HAP-1 (cell line): ENCODE measurements at places on chromosomes 12 and 14.

- no peak for DNase-seq
Observed at GRCh38 chr14:102374264-102374663, 11.5 kb downstream of the TECPR2 start.

GRCh38 chr12:55612646-55613045 is 24.0 kb upstream of the OR10P1 start:
- DNase-seq = no peak

- no peak for DNase-seq
Observed at GRCh38 chr12:58395470-58395869, 454.1 kb downstream of the ATP23 start.

DNA sequence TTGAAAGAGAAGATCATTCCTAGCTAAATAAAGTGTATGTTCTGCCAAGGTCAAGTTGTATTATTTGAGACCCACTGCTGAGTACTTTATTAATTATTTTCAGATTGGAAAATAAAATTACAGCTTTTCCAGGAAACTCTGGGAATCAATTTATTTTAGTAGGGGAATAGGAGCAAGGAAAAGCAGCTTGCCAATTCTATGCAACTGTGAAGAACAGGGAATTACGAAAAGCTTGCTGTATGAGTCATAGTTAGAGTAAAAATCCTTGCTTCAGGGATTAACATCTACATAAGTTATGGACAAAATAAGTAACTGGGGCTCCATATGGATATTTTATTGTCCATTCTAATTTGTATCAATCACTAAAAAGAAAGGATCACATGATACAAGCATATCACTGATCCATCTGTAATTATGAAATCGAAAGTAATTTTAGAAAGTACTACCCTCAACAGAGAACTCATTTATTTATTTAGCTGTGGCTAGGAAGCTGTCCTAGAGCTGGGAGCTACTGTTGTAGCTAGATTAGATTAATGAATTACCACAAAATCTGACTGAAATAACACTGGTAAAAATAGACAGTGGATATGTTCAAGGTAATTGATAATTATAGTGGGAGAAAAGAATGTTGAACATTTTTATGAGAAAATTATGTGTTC is 303.5 kb upstream of the NPAS3 start:
- DNase-seq = no peak

DNA sequence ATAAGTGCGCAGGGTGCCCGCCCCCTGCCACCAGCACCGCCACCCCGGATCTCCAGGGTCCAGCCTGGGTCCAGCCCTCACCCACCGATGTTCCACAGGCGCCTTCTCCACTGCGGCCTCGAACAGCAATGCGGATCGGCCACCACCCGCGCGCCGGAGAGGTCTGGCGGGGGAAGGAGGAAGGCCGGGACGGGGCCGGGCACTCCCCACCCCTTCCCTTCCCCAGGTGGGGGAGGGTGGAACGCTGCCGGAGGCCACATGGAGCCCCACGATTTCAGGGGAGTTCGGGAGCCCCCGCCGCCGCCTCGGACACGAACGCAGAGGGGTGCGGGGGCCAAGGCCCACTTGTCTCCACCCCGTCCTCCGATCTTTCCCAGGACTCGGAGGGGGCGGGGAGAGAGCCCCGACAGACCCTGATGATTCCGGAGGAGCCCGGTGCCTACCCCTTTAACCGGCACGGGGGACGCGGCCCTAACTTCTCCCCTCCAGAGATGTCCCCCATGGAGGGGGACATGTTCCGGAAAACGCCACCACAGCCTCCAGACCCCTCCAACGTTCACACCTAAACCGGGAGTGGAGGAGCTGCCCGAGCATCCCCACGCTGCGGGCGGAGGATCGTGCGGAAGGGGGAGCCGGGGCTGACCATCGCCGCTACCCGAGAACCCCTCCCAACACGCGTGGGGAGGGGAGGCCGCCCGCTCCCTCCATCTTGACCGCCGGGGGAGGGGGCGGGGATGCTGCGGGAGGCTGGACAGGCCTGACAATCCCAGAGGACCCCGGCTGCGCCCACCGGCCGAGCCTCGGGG is 1.1 kb downstream of the ATXN2 start:
- peak; percentile 62 for DNase-seq

DNA sequence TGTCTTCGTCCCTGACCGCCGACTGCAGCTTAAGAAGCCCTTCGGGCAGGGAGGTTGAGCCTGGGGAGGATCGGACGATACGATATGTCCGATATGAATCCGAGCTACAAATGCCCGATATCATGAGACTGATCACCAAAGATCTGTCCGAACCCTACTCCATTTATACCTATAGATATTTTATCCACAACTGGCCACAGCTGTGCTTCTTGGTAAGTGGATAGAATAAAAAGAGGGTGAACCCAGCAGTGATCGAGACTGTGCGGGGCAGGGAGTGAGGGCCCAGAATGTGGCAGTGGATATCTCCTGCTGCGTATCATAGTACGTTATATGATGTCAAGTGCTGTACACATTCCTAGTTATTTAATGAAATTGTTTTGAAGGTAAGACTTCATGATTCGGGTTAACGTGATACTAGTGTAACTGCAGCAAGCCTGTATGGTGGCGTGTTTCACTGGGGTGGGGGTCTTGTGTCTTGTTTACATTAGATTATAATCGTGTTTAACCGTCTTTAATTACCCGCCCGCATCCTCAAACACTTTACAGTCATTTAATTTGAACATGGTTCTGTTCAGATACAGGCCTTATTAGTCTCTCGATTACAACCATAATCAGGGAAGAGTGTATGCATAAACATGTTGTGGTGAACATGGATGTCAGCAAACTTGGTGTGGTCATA is 1.3 kb downstream of the NAA30 start:
- DNase-seq = no peak

DNA sequence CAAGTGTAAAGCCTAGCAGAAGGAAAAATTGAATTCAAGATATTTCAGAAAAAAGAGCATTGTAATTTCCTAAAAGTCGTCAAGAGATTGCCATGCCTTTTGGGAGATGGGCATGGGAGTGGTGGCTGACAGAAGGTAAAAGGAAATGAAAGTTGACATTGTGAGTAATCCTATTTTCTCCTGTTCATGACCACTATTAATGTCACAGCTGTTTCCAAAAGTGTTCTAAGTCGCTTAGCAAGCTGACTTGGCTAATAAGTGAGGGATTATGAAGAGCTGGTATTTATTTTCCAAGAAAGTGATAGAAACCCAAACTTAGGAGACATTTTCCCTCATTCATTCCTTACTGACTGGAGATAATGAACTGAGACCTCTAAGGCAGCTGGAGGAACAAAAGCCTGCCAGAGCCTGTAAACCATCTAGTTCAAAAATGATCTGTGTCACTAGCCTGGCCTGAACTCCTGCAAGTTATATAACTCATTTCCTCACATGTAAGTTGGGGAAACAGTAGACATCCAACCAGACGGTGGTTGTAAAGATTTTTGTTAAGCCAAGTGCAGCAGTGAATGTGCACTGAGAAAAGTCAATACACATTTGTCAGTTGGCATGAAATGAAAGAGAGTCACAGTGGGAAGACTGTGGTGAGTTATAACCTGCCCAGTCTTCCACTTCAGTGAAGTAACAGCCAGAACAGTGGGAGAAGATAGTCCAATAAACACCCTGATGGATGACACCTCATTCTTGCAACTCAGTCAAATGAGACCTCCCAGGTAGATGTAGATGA is 75.8 kb downstream of the DIO2 start:
- no peak for DNase-seq

- no peak for DNase-seq
Observed at GRCh38 chr14:50741567-50741966, 73.5 kb upstream of the SAV1 start.

- DNase-seq = no peak
Observed at GRCh38 chr12:32089156-32089555, 17.5 kb upstream of the BICD1 start.

- peak; percentile 82 for DNase-seq
Observed at GRCh38 chr14:73728717-73729330, 14.6 kb upstream of the PNMA1 start.

DNA sequence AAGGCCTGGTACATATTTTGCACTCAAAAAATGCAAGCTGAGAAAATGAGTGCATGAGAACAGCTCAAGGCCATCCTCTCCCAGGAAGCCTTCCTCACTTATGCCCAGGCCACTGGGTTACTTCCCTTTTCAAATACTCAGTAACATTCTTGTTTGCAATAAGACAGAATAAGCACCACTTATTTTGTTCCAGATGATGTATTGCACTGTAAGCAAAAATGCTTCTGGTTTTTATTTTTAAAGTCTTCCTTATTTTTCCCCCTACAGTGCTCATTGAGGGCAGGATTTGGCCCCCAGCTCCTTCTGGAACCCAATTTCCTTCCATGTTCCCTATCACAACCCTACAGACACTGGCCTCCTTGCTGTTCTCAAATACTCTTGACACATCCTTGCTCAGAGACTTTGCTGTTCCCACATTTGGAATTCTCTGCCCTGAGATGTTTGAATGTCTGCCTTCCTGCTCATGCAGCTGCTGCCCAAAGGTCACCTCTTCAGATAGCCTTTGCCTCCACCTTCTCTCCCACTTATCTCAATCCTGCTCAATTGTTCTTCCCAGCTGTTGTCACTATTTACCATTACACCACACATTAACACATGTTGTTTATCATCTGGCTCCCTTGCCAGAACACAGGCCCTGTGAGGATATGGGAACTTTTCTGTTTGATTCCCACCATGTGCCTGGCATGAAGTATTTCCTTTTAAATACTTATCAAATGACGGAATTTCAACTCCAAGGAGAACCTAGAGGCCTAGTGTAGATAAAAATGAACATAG is 49.9 kb downstream of the IFNG start:
- no peak for DNase-seq

GRCh38 chr14:38255408-38255672 is 553 bp downstream of the CLEC14A start:
- no peak for DNase-seq

GRCh38 chr12:46451276-46452021 is 78.9 kb upstream of the SLC38A2 start:
- DNase-seq = no peak

GRCh38 chr12:79955561-79955960 is 20.7 kb upstream of the PPP1R12A start:
- DNase-seq = no peak
